Large intestine (tissue), 12 donors: ENCODE measurements at places on chromosomes 11 and 22.

DNA sequence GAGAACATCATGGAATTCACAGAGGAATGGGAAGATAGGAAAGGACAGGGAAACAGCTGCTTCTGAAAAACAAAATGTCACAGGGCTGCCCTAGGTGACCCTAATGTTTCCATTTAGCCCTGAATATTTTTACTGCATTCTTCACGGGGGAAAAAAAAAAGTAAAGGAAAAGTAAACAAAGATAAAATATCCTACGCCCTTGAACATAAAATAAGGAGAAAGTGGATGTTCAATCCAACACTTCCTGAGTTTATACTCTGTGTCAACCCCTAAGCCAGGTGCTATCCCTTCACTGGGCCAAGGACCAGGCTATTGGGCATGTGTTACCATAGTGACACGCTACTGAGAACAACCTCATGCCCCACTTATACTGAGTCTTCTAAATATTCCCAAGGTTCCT, 84.7 kb downstream of the FAM76B start:
- H3K27me3 ChIP-seq = no peaks in the 10 kb centered on the region
- no peak overlapping the region for H3K4me3 ChIP-seq
- no peak overlapping the region for H3K27ac ChIP-seq
- H3K36me3 ChIP-seq = no peaks in the 10 kb centered on the region
- no peaks in the 10 kb centered on the region for H3K4me1 ChIP-seq
- no peak for DNase-seq

DNA sequence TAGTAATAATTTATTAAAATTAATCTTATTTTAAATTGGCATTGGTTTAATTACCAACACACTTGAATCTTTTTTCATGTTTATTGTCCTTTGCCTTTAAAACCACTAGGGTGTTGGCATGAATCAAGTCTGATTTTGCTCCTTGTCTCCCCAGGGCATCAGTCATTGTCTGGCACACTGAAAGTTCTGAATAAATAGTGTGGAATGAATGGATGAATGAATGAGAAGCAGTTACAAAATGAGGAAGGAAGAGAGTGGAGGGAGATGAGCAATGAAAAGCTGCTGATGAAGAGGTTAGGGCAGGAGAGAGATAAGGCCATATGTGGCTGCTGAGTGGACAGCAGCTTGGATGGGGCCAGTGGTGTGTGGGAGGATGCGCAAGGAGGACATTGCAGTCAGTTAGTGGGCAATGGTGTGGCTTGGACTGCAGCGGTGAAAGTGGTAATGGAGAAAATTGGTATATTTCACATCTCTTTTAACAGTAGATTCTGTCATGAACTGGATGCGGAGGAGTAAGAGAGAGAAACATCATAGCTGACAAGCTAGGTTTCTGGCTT, 132.0 kb downstream of the SPON1 start:
- no peak for DNase-seq
- H3K4me3 ChIP-seq = no peak overlapping the region
- H3K4me1 ChIP-seq = no peaks in the 10 kb centered on the region
- H3K27me3 ChIP-seq = no peaks in the 10 kb centered on the region
- no peak overlapping the region for H3K27ac ChIP-seq
- peaks cover 4% of the 10 kb centered on the region for H3K36me3 ChIP-seq

DNA sequence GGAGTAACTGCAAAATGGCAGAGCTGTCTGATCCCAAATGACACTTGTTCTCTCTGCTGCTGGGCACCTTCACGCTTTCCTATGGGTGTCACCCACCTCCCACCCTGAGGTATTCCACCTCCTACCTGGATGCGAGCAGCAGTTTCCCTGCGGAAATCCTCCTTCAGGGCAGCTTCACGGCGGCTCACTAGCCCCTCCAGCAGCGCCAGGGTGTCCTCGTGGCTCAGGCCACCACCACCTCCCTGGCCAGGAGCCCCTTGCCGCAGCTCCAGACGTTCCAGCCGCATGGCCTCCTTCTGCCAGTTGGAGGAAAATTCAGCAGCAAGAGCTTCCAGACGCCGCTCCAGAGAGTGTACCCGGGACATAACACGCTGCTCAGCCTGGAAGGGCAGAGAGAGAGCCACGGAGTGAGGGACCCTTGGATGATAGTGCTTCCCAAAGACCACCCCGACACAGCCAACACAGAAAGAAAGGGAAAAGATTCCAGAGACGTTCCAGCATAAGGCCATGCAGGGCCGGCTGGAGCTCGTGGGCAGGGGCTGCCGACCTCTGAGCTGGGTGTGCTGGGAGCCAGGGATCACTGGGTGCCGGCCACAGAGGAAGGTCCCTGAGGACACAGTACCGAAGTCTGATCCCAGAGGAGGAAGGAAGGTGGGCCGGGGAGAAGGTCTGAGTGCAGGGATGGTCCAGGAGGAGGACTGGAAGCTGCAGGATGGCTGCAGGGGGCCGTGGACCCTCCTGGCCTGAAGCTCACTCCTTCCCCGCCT, 13.4 kb downstream of the SUN2 start:
- no peak overlapping the region for H3K4me3 ChIP-seq
- H3K27ac ChIP-seq = no peak overlapping the region
- H3K27me3 ChIP-seq = no peaks in the 10 kb centered on the region
- peaks cover 90% of the 10 kb centered on the region for H3K36me3 ChIP-seq
- H3K4me1 ChIP-seq = no peaks in the 10 kb centered on the region

DNA sequence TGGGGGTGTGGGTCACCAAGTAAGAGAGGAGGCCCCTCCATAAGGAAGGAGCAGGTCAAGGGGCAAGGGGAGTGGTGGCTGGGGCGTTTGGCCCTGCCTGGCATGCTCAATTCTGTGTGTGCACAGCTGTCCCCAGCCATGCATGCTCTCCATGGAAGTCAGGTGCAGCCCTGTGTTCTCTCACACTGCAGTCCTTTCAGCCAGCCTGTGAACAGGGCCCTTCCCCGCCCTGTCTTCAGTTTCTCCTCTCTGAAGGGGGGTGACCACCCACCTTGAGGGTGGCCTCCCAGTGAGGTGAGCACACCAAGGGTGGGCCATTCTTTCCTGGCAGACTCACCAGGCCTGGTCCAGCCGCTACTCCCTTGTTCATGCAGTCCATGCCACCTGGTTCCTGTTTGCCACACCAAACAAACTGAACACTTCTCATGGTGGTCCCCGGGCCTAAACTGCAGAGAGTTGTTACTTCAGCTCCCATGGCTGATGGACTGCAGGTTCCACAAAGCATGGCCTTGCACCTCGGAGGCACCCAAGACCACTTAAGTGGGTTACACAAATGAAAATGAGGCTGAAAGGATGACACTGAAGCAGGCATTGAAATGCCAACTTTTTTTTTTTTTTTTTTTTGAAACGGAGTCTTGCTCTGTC, 1.7 kb upstream of the CHCHD10 start:
- H3K27ac ChIP-seq = no peak overlapping the region
- H3K4me3 ChIP-seq = no peak overlapping the region
- no peaks in the 10 kb centered on the region for H3K36me3 ChIP-seq
- DNase-seq = no peak
- H3K4me1 ChIP-seq = peaks cover 34% of the 10 kb centered on the region
- peaks cover 2% of the 10 kb centered on the region for H3K27me3 ChIP-seq

GRCh38 chr11:73274722-73275380, 2.7 kb downstream of the P2RY6 start:
- peaks cover 6% of the 10 kb centered on the region for H3K36me3 ChIP-seq
- no peaks in the 10 kb centered on the region for H3K27me3 ChIP-seq
- peak overlapping the region; percentile 98 for H3K27ac ChIP-seq
- DNase-seq = no peak

DNA sequence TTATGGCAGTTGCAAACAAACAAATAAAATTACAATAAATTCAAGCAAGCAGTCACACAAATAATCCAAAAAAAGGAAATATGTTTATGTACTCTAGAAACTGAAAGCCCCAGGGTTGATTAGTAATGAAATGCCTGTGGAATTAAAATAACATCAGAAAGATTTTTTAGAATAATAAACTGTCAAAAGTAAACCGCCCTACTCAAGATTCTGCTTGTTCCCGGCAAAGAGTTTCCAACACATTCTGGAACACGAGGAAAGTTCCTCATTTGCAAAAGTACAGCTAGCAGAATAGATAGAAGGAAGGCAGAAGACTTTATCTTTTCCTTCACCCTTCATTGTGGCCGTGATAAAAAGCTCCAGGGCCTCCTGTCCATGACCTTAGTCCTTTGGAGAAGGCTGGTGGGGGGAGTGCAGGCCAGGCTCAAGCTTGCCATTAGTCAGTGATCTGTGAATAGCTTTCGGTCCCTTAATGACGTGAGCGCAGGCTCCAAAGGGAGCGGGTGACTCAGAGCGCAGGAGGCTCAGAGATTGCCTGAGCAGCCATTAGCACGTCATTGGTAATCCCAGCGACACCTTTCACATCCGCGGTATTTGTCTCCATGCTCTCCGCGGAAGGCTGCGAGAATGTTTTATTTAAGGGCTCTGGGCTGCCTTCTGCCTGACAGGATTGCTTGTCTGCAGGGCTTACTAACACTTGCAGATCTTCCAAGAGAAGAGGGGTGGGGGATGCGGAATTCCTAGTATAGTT, 458.3 kb downstream of the METTL15 start:
- DNase-seq = peak; percentile 89
- no peaks in the 10 kb centered on the region for H3K27me3 ChIP-seq
- H3K4me1 ChIP-seq = no peaks in the 10 kb centered on the region
- H3K27ac ChIP-seq = no peak overlapping the region

- peaks cover 9% of the 10 kb centered on the region for H3K4me1 ChIP-seq
- DNase-seq = no peak
- no peaks in the 10 kb centered on the region for H3K36me3 ChIP-seq
- H3K27me3 ChIP-seq = no peaks in the 10 kb centered on the region
- no peak overlapping the region for H3K4me3 ChIP-seq
Observed at GRCh38 chr11:81303038-81303664, 1430.5 kb downstream of the FAM181B start.

- no peak overlapping the region for H3K27ac ChIP-seq
- no peak overlapping the region for H3K4me3 ChIP-seq
- H3K36me3 ChIP-seq = no peaks in the 10 kb centered on the region
- no peak for DNase-seq
- H3K27me3 ChIP-seq = no peaks in the 10 kb centered on the region
Observed at GRCh38 chr11:62863687-62864335, 16.9 kb upstream of the SLC3A2 start.

GRCh38 chr22:42742940-42743339, 22.3 kb upstream of the A4GALT start:
- DNase-seq = no peak
- H3K4me1 ChIP-seq = no peaks in the 10 kb centered on the region
- H3K36me3 ChIP-seq = no peaks in the 10 kb centered on the region

GRCh38 chr22:47107431-47107830, 345.0 kb downstream of the TBC1D22A start:
- H3K36me3 ChIP-seq = peaks cover 6% of the 10 kb centered on the region
- H3K4me3 ChIP-seq = no peak overlapping the region
- no peak for DNase-seq
- H3K27me3 ChIP-seq = no peaks in the 10 kb centered on the region
- H3K4me1 ChIP-seq = peaks cover 5% of the 10 kb centered on the region

- no peak overlapping the region for H3K4me3 ChIP-seq
- peak overlapping the region; percentile 70 for H3K27ac ChIP-seq
- DNase-seq = peak; percentile 61
Observed at GRCh38 chr11:60183591-60184205, 815 bp upstream of the MS4A6A start.

DNA sequence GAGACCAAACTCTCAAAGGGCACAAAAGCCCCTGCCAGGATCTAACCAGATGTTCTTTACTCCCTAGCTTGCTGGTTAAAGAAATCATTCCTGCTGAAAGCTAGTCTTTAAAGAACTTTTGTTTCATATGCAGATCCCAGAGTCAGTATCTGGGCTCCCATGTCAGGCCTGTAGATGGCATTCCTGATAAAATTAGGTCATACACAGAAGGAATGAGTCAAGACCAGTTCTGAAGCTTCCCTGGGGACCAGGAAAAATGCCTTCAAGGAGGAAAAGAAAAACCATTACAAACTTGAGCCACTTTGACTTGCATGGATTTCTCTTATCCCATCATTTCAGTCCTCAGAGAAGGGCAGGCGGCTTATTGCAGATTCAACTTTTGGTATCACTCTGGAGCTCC, 5.9 kb downstream of the DBX1 start:
- no peaks in the 10 kb centered on the region for H3K36me3 ChIP-seq
- H3K4me3 ChIP-seq = no peak overlapping the region
- H3K27me3 ChIP-seq = peaks cover 62% of the 10 kb centered on the region
- peaks cover 6% of the 10 kb centered on the region for H3K4me1 ChIP-seq
- H3K27ac ChIP-seq = no peak overlapping the region
- no peak for DNase-seq

DNA sequence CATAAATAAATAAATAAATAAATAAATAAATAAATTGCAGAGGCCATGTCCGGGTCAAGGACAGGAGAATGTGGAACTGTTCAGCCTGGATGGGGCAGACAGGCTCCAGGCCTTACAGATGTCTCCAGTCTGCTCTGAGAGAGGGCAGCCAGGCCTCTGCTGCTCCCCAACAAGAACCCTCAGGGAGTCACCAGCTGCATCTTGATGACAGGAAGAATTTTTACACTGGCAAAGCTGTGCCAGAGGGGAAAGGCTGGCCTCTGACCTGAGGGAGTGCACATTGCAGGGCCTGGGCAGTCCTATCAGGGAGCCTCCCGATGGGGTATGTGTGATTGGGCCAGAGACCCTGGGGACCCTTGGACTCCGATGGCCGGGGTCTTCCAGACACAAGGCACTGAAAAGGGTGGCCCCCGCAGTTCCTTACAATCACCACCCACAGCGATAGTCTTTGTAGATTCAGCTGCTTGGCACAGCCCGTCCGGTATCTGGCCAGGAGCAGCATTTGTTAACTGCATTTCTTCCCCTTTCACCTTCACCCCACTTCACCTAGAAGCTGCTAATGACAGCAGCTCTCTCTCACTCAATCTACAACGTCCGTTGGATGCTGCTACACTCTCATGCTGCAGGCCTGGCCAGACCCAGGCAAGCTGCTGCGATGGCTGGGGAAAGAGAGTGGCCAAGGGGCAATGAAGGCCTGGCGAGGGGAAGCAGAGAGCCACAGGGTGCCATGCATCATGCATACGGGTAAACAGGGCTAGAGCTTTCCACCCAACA, 8.1 kb downstream of the MOGAT2 start:
- peaks cover 39% of the 10 kb centered on the region for H3K36me3 ChIP-seq
- peaks cover 28% of the 10 kb centered on the region for H3K4me1 ChIP-seq
- no peak overlapping the region for H3K27ac ChIP-seq
- DNase-seq = no peak
- H3K27me3 ChIP-seq = no peaks in the 10 kb centered on the region

- no peaks in the 10 kb centered on the region for H3K27me3 ChIP-seq
- no peaks in the 10 kb centered on the region for H3K36me3 ChIP-seq
- H3K27ac ChIP-seq = no peak overlapping the region
- H3K4me3 ChIP-seq = no peak overlapping the region
- H3K4me1 ChIP-seq = peaks cover 3% of the 10 kb centered on the region
- no peak for DNase-seq
Observed at GRCh38 chr11:103051151-103051801, 40.7 kb downstream of the DCUN1D5 start.
